ENCODE measurements at places on chromosomes 2 and 18. TPM values are rescaled to one million over a fixed set of nuclear protein-coding genes. Genes with fewer than 3 reads are reported as not detected.

DNA sequence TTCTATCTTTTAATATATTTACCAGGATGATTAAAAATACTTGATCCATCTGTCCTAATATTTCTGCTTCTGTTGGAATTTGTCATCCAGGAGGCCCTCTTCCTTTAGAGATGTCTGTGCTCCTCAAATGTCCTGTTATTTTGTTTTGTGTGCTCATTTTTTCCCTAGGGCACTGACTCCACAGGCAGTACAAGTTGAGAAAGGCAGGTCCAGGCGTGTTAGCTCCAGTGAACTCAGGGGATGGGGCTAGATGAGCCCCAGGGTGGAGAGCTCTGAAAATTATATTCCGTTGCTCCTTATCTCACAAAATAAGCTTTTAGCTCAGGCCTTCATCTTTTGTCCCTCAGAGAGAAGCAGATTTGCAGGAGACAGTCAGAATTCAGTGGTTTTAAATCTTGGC is 105.7 kb downstream of the SLC4A3 start:
- no peak for DNase-seq

DNA sequence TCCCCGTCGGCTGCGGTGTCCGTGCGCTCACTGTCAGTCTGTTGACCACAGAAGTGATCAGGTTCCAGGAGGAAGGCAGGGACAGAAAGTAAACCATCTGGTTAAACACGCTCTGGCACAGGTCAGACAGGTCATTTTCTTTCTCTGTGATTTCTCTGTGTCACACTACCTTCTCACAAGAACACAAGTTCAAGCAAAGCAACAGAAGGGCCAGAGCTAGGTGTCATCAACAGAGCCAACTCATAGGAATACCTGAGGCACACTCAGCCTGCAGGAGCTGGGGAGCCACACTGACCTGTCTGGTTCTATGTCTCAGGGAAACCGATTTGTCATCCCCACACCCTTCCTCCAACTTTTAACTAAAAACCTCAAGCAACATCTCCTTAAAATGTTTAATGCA is 115.1 kb upstream of the ZBTB14 start:
- DNase-seq, result no peak

DNA sequence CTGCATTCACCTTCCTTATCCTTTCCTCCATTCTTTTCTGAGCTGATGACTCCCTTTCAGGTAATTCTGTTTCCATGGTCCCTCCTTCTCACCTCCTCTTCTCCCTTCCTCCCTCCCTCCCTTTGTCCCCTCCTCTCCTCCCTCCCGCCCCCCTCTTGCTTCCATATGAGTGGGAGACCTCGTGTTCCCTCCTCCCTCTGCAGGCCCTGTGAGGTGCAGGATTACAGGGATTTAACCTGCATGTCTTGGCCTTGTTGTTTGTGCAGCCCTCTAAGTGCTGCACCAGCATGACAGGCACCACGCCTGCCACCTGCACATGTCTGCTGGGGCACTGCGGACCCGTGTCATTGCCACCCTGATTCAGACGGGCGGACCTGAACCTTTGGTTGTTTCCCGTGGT is 103.1 kb downstream of the SNTG2 start:
- no peak for DNase-seq

DNA sequence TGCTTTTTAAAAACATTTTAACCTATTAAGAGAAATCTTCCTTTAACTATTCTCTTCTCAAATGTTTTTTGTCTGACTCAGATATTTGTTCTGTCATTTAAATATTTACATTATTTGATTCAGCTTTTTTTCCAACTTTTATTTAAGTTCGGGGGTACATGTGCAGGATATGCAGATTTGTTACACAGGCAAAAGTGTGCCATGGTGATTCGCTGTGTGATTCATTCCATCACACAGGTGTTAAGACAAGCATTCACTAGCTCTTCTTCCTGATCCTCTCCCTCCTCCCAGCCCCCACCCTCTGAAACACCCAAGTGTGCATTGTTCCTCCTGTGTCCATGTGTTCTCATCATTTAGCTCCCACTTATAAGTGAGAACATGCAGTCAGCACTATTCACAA is 19.4 kb downstream of the SP100 start:
- no peak for DNase-seq

- DNase-seq, result no peak
These were observed 621.2 kb upstream of the ACVR2A start for GRCh38 chr2:147223553-147224060.

- DNase-seq, result no peak
These were observed 9.5 kb downstream of the PSD4 start for GRCh38 chr2:113183264-113183663.

DNA sequence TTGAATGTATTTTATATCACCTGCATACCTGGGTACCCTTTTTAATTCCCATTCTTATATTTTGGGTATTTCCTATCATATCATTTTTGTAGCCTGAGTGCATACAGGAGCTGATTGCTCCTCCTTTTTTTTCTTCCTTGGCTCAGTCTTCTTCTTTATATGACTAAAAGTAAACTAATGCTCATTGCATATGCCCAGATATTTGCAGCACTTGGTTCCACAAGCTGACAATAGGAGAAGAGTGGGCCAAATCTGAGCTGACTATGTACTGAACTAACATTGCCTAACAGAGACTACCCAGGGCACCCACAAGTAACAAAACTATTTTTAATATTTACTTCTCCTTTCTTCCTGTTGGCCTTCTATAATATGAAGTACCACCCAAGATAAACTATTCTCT is 131.7 kb upstream of the SPOPL start:
- no peak for DNase-seq

GRCh38 chr2:34239511-34239910 is 640.4 kb upstream of the FAM98A start:
- no peak for DNase-seq

GRCh38 chr2:234480337-234480736 is 16.5 kb downstream of the ARL4C start:
- DNase-seq, result no peak

GRCh38 chr2:224887141-224887540 is 155.1 kb downstream of the DOCK10 start:
- no peak for DNase-seq

GRCh38 chr2:95372845-95373244 is 29.7 kb upstream of the FAHD2A start:
- no peak for DNase-seq

DNA sequence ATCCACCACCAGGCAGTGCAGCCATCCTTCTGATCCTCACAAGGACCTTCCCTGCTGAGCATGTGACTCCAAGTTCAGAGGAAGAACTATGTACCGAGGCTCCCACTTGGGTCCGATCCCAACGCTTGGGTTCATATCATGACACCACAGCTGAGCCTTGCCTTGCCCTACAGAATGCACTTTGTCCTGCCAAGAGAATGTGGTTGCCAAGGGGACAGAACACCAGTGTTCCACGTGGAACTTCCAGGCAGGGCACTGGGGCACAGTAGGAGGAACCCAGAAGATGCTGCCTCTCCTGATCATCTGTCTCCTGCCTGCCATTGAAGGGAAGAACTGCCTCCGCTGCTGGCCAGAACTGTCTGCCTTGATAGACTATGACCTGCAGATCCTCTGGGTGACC is at the start of gene TEX51:
TSS of gene TEX51 (plus strand) at position 255 of the 400 bp plus-strand sequence. CDS start at position 284, 29 bp downstream.
- no peak for DNase-seq

DNA sequence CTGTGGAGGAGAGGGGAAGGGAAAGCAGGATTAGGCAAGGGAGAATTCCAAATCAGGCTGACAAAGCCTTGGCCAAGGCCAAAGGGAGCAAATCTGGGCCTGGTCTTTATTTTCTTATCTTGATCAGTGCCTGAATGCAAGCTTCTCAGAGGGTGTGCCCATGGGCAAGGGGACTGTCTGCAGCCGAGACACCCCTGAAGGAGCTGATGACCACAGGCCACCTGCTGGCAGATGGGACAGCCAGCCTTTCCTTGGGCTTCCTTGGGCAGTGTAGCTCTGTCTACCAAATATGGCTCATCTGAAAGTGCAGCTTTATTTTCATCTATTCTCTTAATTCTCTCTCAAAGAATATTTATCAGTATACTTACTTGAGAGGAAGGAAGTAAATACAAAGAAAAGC is 117.0 kb downstream of the PKP4 start:
- no peak for DNase-seq

GRCh38 chr18:42305869-42306593 is 351.0 kb downstream of the PIK3C3 start:
- no peak for DNase-seq

DNA sequence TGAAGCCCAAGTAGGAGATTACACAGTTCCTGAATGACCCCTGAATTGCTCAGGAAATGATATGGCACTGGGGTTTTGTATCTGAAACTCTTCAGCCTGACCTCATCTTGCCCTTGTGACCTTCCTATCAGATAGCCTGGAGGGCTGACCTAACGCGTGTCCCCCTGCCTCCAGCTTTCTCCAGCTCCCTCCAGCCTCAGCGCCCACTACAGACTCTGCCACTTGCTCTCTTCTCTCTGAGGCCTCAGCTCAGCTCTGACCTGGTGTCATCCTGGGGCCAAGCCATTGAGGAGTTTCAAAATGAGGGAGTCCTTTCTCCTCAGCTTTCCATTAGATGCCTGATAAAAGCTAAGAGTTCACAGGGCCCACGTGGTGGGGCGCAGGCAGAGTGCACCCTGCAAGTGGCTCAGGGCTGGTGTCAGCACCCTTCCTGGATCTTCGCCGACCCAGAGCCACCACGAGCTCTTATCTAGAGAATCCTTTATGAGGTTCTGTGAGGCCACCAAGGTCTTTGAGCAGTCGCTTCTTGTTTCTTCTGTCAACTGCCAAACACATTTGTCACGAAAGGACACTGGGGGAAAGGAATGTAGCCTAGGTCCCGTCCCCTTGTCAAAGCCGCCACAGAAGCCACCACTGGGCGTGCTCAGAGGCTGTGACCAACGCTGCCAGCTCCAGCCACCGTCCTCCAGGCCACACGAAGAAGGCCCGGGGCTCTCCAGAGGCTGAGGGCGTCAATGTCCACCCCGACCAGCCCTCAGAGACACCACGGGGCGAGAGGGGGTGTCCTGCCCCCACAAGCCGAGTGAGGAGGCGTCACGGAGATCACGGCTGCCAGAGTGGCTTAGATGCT is 131.3 kb upstream of the GPC1 start:
- DNase-seq, result no peak

DNA sequence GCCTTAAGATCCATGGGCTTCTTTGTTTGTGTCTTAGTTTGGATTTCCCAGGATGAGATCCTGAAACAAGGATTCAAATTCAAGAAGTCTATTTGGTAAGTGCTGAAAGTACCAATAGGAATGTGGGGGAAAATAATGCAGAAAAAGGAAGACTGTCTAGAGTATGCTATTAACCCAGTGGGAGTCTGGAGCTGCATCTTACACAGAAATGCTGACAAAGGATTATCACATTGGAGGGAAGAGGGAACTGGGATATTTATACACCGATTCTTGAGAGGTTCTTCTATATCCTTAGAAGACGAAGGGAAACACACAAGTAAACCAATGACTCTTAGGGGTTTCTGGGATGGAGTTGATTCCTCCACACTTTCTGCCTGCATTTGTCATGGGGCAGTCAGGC is 294.8 kb upstream of the FIGN start:
- DNase-seq, result no peak

- DNase-seq, result no peak
These were observed 985 bp downstream of the ILKAP start for GRCh38 chr2:238202326-238203093.

- DNase-seq, result no peak
These were observed 13.7 kb downstream of the CYB5A start for GRCh38 chr18:74278058-74278457.

DNA sequence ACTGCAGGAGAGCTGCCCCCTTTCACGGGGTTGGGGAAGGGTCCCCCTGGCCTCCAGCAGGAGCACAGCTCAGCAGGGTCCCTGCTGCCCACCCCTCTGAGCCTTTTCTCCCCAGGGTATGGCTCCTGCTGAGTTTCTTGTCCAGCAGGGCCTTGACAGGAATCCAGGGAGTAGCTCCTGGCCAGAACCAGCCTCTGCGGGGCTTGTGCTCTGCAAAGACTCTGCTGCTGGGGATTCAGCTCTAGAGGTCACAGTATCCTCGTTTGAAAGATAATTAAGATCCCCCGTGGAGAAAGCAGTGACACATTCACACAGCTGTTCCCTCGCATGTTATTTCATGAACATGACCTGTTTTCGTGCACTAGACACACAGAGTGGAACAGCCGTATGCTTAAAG is 21.2 kb downstream of the FOSL2 start:
- no peak for DNase-seq

GRCh38 chr2:38237311-38237710 is 139.8 kb downstream of the ATL2 start:
- no peak for DNase-seq

- DNase-seq, result no peak
These were observed 111.7 kb downstream of the PID1 start for GRCh38 chr2:229159405-229159804.

- no peak for DNase-seq
These were observed 47.1 kb upstream of the SELENOI start for GRCh38 chr2:26298638-26299393.

DNA sequence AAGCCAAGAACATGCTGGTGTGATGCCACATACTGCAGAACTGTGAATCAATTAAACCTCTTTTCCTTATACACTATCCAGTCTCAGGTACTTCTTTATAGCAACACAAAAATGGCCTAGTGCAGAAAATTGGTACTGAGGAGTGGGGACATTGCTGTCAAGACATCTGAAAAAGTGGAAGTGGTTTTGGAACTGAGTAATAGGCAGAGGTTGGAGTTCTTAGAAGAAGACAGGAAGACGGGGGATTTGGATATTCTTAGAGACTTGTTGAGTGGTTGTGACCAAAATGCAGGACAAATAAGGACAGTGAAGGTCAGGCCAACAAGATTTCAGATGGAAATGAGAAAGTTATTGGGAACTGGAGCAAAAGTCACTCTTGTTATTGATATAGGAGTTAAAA is 31.3 kb upstream of the CDH2 start:
- no peak for DNase-seq

DNA sequence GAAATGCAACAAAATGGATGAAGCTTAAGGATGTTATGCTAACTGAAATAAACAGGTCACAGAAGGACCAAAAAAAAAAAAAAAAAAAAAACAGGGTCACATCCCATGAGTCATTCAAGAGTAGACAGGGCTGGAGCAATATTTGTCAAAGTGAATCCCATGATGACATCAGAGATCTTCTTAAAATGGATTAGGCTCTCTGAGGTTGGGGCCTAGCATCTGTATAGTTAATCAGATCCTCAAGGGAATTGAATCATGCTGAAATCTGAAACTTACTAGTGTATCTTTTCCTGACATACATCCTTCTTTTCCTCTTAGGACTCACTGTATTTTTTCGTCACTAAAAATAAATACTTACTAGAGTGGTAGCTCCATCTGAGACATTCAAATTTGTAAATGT is 380.6 kb upstream of the NXPH2 start:
- DNase-seq, result no peak

GRCh38 chr2:136363900-136364299 is 246.0 kb upstream of the CXCR4 start:
- DNase-seq, result no peak

The FBLN7 gene
- 0.70 TPM for total RNA-seq

The AQP4 gene
- not detected for total RNA-seq

The CNDP1 gene
- total RNA-seq, result not detected

The GREB1 gene
- 0.20 TPM for total RNA-seq

The IL36RN gene
- total RNA-seq, result 1.0 TPM

The AMER3 gene
- total RNA-seq, result not detected

The REG3A gene
- total RNA-seq, result not detected

The COL4A3 gene
- 2.2 TPM for total RNA-seq

The FTCDNL1 gene
- 5.2 TPM for total RNA-seq

The SERPINB11 gene
- total RNA-seq, result not detected

The SLC19A3 gene
- 4.5 TPM for total RNA-seq

The COL4A4 gene
- 6.0 TPM for total RNA-seq

The SEMA4F gene
- 10.6 TPM for total RNA-seq

The PTGR3 gene
- total RNA-seq, result 38.4 TPM

The LAMA3 gene
- 44.4 TPM for total RNA-seq

The EGR4 gene
- not detected for total RNA-seq

The B4GALT6 gene
- 5.3 TPM for total RNA-seq

The WNT10A gene
- 1.2 TPM for total RNA-seq
